ENCODE measurements at places on chromosomes 2 and 18.

GRCh38 chr2:96306370-96306769 lies 1.0 kb upstream of the SNRNP200 start:
- DNase-seq = no peak

DNA sequence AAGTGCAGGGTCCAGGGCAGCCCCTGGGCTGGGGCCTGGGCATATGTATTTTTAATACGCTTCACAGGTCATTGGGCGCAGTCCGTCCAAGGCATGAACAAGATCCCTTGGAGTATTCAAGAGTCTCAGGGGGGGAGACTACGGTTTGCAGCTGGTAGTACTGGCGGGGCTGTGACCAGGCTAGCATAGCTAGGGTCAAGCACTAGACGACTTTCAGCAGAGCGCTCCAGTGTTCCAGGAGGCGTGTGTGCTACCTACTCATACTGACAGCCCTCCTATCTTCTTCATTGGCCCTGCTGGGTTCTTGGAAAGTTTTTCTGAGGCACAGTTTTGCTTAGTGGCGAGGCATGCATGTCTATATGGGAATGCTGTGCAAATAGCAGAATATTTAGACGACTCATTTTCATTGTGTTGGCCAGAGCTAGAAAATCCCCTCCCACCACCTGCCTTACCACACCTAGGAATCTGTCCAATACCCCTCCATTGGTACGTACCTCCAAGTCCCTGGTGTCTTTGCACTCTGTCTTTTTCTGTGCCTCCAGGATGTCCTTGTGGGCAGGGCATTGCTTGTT lies 68.2 kb downstream of the GLI2 start:
- DNase-seq = no peak

GRCh38 chr18:55405475-55405874 lies 182.5 kb downstream of the TCF4 start:
- no peak for DNase-seq

- DNase-seq = no peak
Observed at GRCh38 chr2:228474466-228474865, 293.0 kb upstream of the SPHKAP start.

DNA sequence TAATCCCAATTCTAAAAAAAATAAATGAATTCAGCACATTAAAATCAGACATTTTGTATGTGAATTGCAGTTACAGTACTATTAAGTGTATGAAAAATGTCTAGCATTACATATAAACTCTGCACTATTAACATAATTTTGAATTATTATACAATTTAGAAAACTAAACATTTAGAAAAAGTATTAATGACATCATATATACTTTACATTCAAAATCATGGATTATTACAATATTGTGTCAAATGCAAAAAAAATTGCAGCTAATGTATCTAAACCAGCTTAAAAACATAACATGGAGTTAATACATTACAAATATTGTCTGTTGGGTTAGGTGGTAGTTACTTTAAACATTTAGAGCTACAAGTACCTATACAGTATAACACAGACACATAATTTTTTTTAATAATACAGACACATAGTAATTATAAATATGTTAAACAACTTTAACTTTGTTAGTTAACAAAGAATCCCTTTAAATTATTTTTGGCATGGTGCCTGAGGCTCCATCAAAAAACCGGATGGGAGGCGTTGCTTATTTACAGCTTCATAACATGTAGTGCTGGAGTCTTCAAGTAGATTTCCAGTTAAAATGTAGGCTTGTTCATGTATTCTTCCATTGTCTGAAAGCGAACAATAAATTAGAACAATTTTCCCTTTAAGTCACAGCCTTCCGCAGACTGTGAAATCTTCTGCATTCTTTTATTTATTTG lies 79.1 kb downstream of the AP1S3 start:
- no peak for DNase-seq

DNA sequence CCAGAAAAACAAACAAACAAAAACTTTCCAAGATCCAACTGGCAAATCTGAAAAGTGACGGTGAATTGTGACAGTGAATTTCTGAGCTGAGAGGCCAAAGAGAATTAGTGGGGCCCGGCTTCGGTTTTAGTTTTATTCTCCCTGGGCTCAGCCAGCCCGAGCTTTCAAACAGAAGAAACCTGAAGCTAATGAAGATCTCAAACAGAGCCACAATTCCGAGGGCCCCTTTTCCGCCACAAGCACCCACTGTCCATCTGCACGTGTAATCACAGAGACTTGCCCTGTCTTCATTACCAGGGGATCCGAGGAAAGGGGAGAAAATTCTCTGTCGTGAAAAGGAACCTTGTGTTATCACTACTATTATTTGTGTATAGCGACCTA lies 4.2 kb upstream of the ONECUT2 start:
- DNase-seq = no peak

- DNase-seq = no peak
Observed at GRCh38 chr2:38170733-38171132, 94.8 kb upstream of the CYP1B1 start.

DNA sequence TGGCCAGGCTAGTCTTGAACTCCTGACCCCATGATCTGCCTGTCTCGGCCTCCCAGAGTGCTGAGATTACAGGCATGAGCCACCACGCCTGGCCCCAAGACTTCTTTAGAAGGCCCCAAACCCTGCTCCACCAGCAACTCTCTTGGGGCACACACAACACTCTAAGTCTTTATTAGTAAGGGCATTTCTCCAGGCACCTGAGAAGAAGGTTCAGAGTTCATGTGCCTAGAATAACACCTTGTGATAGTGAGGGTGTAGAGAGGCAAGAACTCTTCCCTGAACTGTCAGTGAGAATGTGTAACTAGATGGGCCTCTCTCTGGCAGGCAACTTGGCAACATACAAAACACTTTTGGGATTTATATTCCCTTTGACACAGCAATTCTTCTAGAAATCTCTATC lies 43.8 kb downstream of the SH2D6 start:
- no peak for DNase-seq

- no peak for DNase-seq
Observed at GRCh38 chr18:71075147-71075546, 786.3 kb downstream of the SOCS6 start.

- DNase-seq = no peak
Observed at GRCh38 chr2:62573137-62573731, 67.2 kb upstream of the TMEM17 start.

DNA sequence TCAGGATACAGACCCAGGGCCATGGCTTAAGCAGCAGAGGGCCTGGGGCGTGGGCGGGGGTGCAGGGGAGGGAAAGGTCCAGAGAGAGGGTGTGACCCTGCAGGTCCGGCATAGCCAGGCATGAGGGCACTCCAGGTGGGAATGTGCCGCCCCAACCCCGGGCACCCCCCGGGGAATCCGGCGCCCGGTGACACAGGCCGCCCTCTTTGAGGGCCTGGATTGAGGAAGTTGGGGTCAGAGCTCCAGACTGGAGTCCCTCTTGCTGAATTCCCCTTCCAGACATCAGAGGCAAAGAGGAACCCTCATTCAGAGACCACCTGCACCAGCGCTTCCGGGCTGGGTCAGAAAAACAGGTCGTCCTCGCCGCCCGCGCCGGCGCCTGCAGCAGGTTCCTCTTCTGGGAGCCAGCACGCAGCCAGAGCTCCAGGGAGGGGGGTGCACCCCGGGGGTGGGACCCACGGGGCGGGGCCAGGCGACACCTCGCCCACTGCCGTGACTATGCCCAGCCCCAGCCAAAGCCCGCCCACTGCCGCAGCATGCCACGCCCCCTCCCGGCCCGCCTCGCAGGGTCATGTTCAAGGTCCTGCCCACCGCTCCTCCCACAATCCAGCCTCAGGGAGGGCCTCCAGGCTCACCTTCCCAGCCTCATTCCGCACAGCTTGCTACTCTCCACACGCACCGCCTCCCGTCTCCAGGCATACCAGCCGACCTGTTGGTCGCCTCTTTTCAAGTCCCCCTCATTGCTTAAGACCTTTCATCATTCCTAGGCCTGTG lies 98.3 kb upstream of the ID2 start:
- peak; percentile 74 for DNase-seq

- DNase-seq = no peak
Observed at GRCh38 chr2:27929916-27930486, 39.5 kb downstream of the BABAM2 start.

GRCh38 chr2:46411245-46411641 lies 68.1 kb upstream of the TMEM247 start:
- no peak for DNase-seq

DNA sequence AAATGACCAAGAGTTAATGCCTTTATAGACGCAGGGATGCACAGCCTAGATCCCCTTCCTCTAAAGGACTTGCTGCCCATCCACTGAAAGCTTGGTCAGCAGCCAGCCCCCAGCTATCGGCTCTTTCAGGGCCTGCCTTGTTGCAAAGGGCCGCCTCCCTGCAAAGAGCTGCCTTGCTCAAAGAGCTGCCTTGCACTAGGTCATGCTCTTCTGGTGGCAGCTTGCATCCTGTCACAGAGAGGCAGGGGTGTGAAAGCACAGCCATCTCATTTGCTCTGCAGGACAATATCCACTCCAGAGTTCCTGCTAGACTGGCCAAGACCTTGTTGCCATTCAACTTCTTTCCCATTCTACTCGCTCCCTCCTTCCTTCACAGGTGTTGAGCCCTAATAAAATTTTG lies 137.1 kb downstream of the MCFD2 start:
- no peak for DNase-seq

DNA sequence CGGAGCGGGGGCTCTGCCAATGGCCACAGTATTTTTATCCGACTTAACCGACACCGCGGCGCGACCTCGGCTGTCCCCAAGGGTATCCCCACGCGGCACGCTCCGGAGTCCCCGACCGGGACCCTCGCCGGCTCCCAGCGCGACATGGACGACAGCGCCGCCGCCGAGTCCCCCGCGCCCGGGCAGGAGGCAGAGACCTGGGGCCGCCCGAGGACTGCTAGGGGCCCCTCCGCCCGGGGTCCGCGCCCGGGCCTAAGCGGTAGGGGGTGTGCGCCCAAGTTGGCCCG lies 468 bp downstream of the UXS1 start:
- no peak for DNase-seq

DNA sequence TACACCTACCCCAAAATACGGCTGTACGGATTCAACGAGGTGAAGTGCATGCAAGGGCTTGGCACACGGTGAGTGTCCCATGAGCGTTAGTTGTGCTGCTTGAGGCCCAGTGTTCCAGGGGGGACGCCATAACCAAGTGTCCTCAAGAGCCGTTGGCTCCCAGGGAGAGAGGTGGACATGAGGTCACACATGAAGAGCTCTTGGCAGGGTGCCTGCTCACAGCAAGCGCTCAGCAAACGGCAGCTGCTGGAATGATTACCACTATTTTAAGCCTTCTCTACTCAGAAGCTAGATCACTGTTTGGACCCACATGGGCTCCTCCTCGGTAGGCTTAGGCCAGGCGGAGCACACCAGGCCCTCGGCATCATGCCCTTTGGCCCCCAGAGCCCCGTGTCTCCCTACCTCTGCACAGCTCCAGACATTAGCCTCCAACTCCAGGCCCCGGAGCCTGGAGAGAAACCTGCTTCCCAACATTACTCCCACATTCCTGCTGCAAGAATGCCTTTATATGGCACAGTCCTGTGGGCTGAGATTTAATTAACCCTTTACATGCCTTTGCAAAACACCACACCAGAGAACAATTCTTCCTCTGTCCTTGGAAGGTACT lies 68.4 kb upstream of the PPP1CB start:
- no peak for DNase-seq

- DNase-seq = no peak
Observed at GRCh38 chr2:140657657-140658056, 1473.2 kb downstream of the LRP1B start.

DNA sequence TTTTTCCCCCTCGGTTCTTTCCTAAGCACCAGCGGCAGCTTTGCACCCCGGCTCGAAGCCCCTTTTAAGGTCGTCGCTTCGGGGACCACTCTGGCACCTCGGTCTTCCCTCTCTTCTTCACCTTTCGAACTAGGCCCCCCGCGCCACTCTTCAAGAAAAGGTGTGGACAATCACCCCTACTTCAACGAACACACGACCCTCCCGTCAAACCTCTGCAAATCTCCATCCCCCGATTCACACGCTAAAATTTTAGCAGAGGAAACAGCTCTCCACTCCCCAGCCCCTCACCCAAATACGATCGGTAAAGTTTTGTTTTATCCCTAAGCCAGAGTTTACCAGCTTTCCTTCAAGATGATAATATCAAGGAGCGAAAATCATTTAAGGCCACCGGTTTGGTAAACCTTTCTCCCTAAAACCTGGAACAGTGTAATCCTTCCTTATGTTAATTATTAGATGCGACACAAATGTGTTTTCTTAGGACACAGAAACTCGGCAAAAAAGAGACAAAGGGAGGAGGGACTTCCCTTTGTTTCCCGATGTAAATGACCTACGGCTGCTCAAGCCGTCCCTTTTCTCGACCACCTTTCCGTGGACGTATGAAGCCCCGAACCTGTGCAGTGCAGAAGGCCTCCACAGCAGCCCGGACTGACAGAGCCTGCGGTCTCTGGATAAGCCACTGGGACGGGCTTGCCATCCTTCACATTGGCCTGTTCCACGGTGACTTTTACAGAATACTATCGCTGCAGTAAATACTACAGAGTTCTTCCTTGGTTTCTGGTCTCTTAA lies 85.2 kb downstream of the RBMS1 start:
- DNase-seq = no peak

DNA sequence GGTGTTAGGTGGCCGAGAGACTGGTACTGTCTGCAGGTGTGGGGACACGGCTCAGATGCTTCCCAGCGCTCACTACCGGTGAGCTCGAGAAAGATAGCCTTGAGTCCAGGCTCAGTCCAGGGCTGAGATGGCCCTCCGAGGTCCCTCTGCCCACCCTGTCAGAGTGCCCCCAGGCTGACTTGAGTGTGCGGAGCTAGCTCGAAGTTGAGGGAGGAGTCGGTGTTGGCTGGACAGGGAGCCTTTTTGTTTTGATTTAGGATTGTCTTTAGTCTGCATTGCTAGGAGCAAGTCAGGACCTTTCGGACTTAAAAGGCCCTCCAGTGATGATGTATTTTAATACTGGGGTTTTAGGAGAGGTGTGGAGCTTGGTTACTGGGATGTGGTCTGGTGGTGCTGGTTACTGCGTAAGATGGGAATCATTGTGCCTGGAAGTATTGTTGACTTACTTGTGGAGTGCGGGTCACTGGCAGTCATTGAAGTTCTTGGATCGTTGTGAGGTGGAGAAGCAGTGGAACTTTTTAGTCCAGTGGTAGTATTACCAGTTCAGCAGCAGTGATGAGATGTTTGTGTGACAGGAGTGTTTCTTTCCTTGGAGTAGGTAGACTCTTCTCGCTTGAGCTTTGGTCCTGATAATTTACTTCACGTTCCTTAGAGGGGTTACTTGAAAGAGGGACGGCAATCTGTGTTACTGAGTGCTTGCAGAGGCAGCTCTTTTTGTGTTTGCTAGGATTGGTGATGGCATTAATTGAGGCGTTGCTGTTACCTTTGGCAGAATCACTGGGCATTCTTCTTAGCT lies 633 bp downstream of the KIAA1328 start:
- DNase-seq = no peak

- DNase-seq = no peak
Observed at GRCh38 chr2:207729465-207729998, 18.1 kb downstream of the CCNYL1 start.

- no peak for DNase-seq
Observed at GRCh38 chr2:170054997-170055396, 123.0 kb upstream of the MYO3B start.

- no peak for DNase-seq
Observed at GRCh38 chr2:236583621-236584203, 14.1 kb downstream of the ACKR3 start.

DNA sequence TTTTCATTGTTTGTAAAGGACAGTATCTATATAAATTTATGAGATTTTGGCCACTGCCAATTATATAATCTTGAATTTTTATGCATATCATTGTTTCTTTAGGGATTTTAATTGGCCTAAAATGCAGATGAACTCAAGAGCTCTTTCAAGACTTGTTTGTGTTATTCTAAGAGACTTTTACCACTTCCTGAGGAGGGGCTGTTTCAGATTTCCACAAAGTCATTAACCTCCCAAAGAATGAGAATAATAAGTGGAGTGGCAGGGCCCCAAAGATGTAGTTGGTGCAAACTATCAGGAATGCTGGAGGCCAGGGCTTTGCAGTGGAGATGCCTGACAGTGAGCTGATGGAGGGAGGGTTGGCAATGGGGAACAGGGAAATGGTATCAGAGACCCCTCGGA lies 15.5 kb upstream of the ACVR1 start:
- DNase-seq = no peak
